Pulmonary artery endothelial cell (primary cell): ENCODE measurements at places on chromosomes 3 and 15. TPM values are rescaled to one million over a fixed set of nuclear protein-coding genes. Genes with fewer than 3 reads are reported as not detected.

PLCH1 gene
- total RNA-seq: 0.04 and 0.07 TPM in 2 replicates

CCDC33 gene
- not detected in 2 replicates for total RNA-seq

NKIRAS1 gene
- 6.3 and 10.0 TPM in 2 replicates for total RNA-seq

FHIT gene
- total RNA-seq: 1.1 and 1.3 TPM in 2 replicates

GP5 gene
- 0.07 TPM in 2 replicates for total RNA-seq
